ENCODE measurements at places on chromosomes 7 and 10.

- DNase-seq, result no peak
These were observed 754.7 kb downstream of the GRID1 start for GRCh38 chr10:85611746-85612377.

DNA sequence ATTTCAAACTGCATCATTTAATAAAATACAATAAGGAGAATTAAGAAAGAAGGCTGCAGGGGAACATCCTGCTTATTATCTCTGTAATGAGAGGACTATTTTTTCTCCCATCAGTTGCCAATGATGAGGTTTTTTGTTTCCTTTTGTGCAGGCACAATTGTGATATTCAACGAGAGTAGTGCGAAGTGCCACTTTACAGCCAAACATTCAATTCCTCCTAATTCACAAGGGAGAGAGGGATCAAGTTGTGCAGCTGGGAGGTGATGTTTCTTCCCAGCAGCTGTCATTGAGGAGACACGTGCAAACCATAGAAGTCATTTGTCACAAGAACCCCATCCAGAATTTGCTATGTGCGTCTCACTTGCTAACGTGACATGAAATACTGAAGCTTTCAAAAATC, 81.6 kb upstream of the ICA1 start:
- no peak for DNase-seq

- DNase-seq, result no peak
These were observed 40.4 kb downstream of the INSIG1 start for GRCh38 chr7:155337946-155338631.

- no peak for DNase-seq
These were observed 2.2 kb upstream of the LRRC27 start for GRCh38 chr10:132329565-132330485.

GRCh38 chr7:106522696-106523095, 138.3 kb downstream of the CCDC71L start:
- DNase-seq, result no peak
